Stimulated activated CD4-positive, alpha-beta T cell treated with anti-CD3 and anti-CD28 coated beads, Interleukin-4, amount 100 ng/mL, for 48 hours (primary cell): ENCODE measurements at places on chromosomes 2 and 18.

GRCh38 chr2:98909317-98910211, 26.5 kb downstream of the CRACDL start:
- no peak for DNase-seq

- DNase-seq: no peak
These were observed 1.4 kb upstream of the BCL2 start for GRCh38 chr18:63320975-63321265.

- no peak for DNase-seq
These were observed 53.9 kb downstream of the WDSUB1 start for GRCh38 chr2:159232456-159233170.

DNA sequence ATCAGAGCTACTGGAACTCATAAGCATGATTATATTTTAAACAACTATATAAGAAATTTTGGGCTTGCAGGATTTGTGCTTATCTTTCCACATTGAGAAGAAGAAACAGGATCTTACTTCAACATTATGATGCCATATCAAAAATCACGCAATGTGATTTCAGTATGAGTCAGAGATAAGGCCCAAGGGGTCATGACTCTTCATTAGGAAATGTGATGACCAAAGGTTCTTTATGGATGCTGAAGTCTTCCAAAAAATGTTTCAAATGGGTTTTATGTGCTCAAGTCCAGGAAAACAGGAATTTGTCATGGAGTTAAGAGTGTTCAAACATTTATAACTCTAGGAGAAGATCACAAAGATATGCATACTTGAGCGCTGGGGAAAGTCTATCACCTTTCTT, 7.8 kb upstream of the SERPINB2 start:
- no peak for DNase-seq

GRCh38 chr2:3154700-3155099, 222.9 kb downstream of the EIPR1 start:
- no peak for DNase-seq

DNA sequence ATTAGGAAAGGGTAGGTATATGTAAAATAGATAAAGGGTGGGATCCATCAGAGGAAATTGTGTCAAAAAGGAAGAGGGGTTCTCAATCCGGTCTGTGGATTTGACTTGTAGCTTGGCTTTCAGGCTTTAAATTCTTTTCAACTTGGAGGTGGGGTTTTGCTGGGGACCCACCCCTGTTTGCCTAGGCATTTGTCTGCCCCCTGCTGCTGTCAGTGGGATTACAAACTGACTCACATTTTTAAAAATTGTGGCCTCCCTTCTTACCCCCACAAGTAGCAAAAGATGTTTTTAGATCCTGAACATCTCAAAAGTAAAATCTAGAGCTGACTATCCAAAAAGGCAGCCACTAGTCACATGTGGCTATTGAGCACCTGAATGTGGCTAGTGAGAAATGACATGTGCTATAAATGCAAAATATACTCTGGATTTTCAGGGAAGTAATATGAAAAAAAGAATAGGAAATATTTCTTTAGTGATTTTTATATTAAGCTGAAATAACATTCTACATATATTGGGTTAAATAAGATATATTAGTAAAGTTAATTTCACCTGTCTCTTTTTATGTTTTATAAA, 178.9 kb downstream of the GFPT1 start:
- DNase-seq: no peak

DNA sequence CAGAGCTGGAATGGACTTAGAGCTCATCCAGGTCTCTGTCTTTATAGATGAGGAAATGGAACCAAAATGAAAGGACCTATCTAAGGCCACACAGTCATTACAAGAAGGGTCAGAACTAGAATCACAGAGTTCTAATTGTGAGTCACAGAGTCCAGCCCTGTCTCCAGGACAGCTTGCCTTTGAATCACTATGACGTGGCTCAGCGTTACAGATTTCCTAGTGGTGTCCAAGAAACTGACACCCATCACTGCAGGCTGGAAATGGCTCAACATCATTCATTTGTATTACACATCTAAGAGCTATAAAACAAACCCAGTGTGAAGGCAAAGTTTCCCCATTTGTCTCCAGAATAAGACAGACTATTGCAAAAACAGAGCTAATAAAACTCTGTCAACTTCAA, 164.3 kb upstream of the SIX2 start:
- DNase-seq: no peak

- peak; percentile 21 for DNase-seq
These were observed 1.7 kb downstream of the FZD7 start for GRCh38 chr2:202035089-202035940.

GRCh38 chr18:60197671-60198462, 174.7 kb downstream of the MC4R start:
- no peak for DNase-seq

DNA sequence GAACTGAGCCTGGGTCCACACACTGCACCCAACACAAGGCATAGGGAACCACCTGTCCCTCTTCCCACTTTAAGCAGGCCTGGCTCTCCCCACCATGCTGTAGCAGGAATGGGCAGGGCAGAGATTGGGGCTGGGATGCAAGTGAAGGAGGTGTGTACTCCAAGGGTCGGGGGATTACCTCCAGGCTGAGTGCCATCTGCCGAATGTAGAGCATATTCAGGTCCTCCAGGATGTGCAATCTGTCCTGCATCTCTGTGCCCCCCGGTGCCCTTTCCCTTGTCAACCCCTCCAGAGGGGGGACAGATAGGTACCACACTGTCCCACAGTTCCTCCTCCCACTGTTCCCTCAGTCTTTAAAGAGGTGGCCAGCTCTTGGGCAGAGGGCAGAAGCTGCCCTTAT, 2.4 kb downstream of the RTKN start:
- no peak for DNase-seq

GRCh38 chr2:12062053-12062395, 315.6 kb downstream of the LPIN1 start:
- no peak for DNase-seq

DNA sequence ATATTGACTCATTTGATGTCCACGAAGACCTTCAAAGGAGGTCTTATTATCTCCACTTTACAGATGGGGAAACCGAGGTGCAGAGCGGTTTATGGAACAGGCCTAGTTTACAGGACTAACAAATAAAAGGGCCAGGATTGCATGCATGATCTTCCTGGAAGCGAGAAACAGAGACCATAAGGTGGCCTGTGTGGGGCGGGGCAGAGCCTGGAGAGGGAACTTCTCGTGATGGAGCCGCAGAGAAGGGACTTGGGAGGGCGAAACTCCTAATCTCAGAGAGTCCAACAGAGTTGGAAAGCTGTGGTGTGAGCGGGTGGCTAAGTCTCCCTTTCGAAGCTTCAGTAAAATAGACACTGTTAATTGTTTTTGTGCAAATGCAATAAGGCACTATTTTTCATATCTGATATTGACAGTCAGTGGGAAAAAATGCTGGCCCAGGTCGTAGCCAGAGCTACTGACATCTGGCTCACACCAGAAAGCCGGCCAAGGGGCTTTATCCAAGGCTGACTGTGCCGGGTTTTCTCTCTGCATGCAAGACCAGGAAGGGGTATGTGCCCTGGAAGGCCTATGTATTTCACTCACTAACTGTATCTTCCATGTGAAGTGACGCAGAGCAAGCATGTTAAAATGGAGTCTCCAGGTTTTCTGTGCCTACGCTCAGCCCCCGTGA, 4.5 kb downstream of the INPP5D start:
- no peak for DNase-seq
